ENCODE measurements at places on chromosomes 11 and 22.
A peak's percentile ranks its signal among the peaks of the same experiment; 100 is the strongest.

- no peak for DNase-seq
Observed at GRCh38 chr11:12029738-12030363, 21.4 kb upstream of the DKK3 start.

GRCh38 chr11:67564230-67564629, 19.4 kb upstream of the GSTP1 start:
- no peak for DNase-seq

GRCh38 chr22:42379966-42380537, 52.2 kb downstream of the NFAM1 start:
- no peak for DNase-seq

GRCh38 chr11:133383201-133383600, 149.1 kb downstream of the OPCML start:
- no peak for DNase-seq

GRCh38 chr11:68803766-68804165, 38.0 kb downstream of the CPT1A start:
- DNase-seq = no peak

DNA sequence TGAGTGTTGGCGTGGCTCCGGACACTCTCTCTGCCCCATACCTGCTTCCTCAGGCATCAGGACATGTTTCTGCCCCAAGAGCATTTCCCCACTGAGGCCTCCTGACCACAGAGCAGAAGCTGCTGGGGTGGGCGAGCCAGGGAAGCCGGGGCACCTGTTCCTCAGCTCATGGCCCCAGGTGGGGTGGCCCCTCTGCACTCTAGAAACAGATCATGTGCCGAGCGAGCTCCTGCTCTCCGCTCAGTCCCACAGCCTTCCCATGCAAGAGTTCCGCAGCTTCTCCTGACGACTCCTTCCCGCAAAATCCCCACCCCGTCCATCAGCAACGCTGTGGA, 22.4 kb upstream of the PANX2 start:
- no peak for DNase-seq

- no peak for DNase-seq
Observed at GRCh38 chr11:122733318-122733717, 77.8 kb downstream of the UBASH3B start.

DNA sequence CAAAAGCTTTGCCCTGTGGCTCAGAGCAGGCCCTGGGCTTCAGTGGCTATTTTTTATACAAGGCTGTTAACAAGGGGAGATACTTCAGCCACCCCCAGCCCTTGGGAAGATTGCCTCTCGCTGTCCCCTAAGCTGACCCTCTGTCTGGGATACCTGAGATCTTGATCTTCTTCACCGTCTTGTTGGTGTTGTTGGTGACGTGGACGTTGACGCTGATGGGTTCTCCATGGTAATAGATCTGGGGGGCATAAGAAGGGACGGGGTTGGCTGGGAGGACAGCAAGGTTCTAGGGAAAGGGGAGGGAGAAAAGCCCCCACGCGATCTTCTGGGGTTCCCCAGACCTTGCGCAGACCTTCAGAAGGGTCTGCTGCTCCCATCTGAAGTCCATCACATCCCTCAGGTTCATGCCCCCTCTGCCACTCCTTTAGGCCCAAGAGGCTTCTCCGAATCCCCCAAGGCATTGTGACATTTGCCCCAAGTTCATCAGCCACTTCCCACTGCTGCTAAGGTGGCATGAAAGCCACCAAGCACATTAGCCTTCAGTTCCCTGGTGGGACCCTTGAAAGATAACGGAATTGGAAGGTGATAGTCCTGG, 36.7 kb downstream of the TPBGL start:
- no peak for DNase-seq

- DNase-seq = no peak
Observed at GRCh38 chr22:32722441-32722840, 79.1 kb upstream of the TIMP3 start.

GRCh38 chr11:118914178-118914918, 11.4 kb downstream of the BCL9L start:
- DNase-seq = peak; percentile 63

DNA sequence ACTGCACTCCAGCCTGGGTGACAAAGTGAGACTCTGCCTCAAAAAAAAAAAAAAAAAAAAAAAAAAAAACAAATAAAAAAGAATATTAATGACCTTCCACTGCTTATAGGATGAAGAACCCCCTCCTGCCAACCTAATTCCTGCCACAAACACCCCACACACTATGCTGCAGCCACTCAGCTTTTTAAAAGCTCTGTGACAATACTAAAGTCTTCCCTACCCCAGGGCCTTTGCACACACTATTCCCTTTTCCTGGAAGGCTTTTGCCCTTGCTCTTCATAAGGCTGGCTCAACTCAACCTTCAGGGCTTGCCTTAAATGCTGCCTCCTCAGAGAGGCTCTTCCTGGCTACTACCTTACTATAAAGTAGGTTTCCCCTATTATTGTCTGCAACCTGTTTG, 10.8 kb upstream of the KCNJ11 start:
- no peak for DNase-seq

DNA sequence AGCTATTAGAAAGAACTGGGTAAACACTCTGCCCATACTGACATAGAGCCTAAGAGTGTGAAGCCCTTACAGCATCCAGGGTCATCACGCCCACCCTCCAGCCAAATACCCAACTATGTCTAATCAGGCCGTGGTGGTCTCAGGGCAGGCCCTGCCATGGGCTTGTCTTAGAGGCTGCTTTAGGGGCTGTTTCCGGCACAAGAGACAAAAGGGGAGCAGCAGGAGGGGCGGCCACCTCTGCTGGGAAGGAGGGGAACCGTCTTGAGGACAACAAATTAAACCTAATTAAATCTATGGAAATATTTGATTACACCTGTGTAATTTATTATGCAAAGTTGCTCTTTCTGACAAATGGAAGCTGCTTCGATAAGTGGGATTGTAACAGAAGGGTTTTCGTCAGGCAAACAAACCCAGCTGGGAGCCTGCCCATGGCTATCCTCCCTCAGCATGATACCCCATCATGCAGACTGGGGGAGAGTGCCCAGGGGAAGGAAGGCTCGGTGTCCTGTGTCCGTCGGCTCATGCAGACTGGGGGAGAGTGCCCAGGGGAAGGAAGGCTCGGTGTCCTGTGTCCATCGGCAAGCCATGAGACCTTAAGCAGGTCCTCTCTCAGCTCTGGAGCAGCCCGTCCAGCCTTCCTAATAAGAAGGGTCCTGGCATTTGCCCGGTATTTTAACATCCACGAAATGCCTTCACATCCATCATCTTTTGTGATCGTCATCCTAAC, 163.6 kb upstream of the B3GAT1 start:
- DNase-seq = no peak

GRCh38 chr11:1487851-1488574, 1.4 kb upstream of the MOB2 start:
- DNase-seq = no peak

DNA sequence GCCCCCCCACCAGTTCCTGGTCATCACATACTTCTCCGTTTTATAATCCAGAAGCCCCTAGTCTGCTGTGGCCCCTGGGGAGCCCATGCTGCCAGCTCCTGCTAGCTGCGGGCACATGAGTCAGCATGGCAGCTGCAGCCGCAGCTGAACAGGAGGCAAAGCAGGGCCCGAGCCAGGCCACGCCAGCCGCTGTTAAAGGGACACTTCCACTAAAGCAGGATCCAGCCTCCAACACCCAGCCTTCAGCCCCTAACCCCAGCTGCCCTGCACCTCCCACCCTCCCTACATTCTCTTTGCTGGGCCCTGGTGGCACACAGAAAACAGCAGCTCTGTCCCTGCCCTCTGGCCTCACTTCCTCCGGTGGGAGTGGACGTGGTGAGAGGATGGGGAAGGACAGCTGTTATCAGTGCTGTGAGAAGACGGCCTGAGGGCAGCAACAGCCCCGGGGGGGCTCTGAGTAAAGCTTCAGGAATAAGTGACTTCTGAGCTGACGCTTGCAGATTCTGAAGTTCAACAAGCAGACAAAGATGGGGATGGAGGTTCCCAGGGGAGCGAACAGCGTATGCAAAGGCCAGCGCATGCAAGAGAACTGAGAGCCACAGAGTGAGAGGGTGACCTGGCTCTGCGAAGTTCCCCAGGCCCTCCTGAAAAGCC, 688 bp upstream of the LRRC74B start:
- no peak for DNase-seq

GRCh38 chr11:73753938-73754337, 6.9 kb downstream of the RAB6A start:
- DNase-seq = no peak

DNA sequence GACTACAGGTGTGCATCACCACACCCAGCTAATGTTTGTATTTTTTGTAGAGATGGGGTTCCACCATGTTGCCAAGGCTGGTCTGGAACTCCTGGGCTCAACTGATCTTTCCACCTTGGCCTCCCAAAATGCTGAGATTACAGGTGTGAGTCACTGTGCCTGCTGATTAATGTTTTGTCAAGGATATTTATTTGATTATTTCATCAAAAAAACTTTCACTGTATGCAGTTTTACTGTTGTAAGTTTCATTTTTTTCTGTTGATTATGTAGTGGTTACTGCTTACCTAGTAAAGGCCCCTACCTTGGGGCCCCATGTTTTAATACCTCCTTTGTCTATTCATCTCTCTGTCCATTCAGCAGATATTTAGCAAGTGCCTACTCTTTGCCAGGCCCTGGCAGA, 16.7 kb upstream of the FAM168A start:
- DNase-seq = no peak

GRCh38 chr11:129895126-129896041, at the start of gene NFRKB:
Gene NFRKB, minus strand, starts transcription at chr11:129895578. Its CDS starts 2,729 bp downstream, at chr11:129892849.
- peak; percentile 88 for DNase-seq

- no peak for DNase-seq
Observed at GRCh38 chr11:46684367-46684766, 16.1 kb downstream of the ARHGAP1 start.

DNA sequence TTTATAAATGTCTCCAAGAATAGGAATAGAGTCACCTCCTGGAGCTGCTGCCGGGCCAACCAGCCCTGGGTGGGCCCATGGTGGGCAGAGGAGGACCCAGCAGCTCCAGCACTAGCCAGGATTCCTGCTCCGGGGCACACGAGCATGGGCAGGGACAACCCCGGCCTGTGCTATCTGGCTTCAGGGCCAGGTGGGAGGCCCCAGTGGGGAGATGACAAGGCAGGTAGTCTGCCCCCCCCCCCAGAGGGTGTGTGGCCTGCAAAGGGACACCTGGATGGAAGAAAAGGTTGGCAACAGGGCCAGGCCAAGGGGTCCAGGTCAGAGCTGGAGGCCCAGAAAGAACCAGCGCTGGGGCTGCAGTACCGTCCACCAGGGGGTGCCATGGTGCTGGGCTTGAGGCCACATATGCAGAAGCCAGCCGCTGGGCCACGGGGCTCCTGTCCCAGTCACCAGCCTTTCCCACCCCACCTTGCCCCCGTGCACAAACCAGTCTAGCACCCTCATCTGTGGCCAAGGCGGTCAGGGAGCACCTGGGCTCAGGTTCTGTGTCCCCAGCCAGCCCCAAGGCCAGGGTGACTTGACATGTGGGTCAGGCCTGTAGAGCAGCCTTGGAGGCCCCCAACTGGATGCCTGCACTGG, 3.4 kb downstream of the TSPAN32 start:
- peak; percentile 87 for DNase-seq

GRCh38 chr11:85831050-85831449, 20.1 kb upstream of the SYTL2 start:
- no peak for DNase-seq

DNA sequence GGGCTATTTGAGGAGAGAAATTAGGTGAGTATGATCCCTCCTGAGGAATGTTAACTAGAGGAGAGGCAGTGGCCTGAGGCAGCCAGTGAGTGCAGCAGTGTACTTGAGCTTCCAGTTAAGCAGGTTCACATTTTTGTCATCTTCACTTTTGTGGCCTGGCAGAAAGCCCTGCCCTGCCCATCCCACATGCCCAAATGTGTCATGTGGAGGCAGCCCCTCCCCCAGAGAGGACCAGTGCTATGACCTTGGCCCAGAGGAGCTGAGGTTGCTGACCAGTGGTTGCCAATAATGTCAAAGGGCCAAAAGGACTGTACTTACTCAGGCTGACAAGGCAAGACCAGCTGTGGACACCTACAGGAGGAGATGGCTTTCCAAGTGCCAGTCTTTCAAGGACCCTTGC, 17.6 kb upstream of the GRK2 start:
- no peak for DNase-seq

Data from stimulated activated CD4-positive, alpha-beta T cell treated with anti-CD3 and anti-CD28 coated beads, Interleukin-4, amount 100 ng/mL, for 1 hour (primary cell).